Neural progenitor cell (in vitro differentiated cells): ENCODE measurements at places on chromosomes 6 and 20.
A peak's percentile ranks its signal among the peaks of the same experiment; 100 is the strongest.

DNA sequence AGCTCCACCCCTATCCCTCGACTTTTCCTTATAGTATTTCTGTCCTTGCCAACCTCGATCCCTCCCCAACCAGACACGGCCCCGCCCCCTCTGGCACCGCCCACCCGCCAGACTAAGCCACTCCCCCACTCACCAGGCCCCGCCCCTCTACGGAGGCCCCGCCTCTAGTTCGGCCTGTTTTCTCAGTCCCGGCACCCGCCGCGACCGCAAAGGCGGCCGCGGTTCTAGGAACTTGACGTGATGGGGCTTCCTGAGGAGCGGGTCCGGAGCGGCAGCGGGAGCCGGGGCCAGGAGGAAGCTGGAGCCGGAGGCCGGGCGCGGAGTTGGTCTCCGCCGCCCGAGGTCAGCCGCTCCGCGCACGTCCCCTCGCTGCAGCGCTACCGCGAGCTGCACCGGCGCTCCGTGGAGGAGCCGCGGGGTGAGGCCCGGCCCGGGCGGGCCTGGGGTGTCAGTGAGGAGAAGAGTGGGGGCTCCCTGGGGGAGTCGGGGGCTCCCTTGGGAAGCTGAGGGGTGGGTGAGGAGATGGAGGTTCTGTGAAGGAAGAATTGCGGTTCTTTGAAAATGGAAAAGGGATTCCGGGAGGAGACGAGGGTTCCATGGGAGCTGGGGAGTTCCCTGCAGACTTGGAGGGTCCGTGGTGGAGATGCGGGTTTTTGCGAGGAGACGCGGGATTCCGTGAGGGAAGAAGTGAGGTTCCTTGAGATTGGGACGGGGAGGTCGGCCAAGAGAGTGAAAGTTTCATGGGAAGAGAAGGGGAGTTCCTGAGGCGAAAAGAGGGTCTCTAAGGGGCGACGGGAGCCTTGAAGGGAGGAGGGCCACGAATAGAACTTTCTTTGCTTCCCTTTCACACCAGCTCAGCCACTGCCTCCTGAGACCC is at the start of gene ACSS2:
ACSS2 (plus strand) TSS at position 207 of the 877 bp plus-strand sequence; CDS start at position 241, 34 bp downstream.
- no peak within 1 kb of the TSS for H3K27ac ChIP-seq
- H3K36me3 ChIP-seq: no peaks in the 10 kb centered on the region

DNA sequence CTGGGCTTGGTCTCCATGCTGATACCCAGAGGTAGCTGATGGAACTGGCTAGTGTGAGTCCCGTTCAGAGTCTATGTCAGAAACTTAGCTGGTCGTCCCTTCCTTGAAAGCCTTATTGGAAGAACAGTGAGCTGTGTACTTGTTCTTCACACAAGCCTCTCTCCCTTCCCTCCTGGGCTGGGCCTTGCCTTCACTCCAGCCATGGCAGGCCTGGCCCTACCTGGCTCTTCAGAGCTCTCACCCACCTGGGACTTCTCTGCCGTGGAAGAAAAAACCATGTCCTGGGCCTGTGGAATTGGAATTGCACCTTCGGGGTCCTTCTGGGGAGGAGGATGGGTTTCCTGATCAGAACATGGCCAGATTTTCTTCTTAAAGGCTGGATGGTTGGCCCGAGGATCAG is 20.3 kb upstream of the ZNF831 start:
- H3K27me3 ChIP-seq: no peaks in the 10 kb centered on the region
- H3K27ac ChIP-seq: no peak overlapping the region
- H3K4me3 ChIP-seq: no peak overlapping the region
- H3K36me3 ChIP-seq: no peaks in the 10 kb centered on the region
- no peaks in the 10 kb centered on the region for H3K4me1 ChIP-seq

DNA sequence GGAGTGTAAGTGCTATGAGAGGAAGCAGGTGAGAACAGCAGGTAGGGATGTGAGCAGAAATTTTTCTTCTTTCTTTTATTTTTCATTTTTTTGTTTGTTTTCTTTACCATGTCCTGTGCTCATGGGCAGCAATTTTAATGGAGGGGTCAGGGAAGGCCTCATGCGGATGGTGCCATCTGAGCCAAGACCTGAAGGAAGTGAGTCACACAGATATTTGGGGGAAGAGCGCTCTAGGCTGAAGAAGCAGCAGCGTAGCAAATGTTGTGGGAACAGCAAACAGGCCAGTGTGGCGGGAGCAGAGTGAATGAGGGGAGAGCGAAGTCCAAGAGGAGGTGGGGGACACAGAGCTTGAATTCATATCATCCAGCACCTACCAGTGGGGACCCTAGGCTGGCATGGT is 12.7 kb downstream of the SPDEF start:
- no peak for DNase-seq
- no peaks in the 10 kb centered on the region for H3K36me3 ChIP-seq
- H3K27me3 ChIP-seq: no peaks in the 10 kb centered on the region
- no peaks in the 10 kb centered on the region for H3K4me1 ChIP-seq
- H3K27ac ChIP-seq: no peak overlapping the region
- H3K4me3 ChIP-seq: no peak overlapping the region

DNA sequence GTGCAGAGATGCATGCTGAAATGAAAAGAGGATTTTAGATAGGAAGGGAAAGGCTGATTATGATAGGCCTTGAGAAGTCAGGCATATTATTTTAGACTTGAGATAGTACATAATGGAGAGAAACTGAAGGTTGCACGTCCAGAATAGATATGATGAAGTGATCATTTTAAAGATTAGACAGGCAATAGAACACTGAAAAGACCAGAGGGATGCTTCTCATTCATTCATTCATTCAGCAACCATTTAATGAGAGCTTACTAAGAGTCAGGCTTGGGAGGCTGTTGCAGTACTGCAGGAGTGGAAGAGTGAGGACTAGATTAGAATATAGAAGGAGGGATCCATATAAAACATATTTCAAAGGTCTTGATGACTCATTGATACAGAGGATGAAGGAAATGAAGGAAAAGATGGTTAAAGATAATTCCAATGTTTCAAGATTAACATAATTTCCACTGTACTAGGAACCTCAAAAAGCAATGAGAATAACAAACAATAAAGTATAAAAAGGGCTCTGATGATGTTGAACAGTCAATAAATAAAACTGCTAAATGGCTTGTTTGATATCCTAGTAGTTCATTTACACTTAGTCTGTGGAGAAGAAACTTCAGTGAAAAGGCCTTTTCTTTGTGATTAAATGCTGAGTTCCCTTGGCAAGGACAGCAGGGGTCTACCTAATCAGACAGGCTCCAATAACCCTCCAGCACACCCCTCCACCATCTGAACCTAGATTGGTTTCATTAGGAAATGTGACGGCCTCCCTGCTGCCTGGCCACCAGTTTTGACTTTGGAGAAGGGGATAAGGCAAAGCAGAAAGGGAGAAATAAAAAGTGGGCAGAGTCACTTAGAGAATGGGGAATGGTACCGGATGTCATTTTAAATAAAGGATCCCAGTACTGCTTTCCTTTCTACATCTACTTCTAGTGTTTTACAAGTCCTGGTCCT is 5.3 kb upstream of the FBXO9 start:
- no peaks in the 10 kb centered on the region for H3K36me3 ChIP-seq
- DNase-seq: peak; percentile 60
- peaks cover 27% of the 10 kb centered on the region for H3K4me1 ChIP-seq
- no peak overlapping the region for H3K27ac ChIP-seq
- peaks cover 11% of the 10 kb centered on the region for H3K27me3 ChIP-seq
- H3K4me3 ChIP-seq: peak overlapping the region; percentile 57

DNA sequence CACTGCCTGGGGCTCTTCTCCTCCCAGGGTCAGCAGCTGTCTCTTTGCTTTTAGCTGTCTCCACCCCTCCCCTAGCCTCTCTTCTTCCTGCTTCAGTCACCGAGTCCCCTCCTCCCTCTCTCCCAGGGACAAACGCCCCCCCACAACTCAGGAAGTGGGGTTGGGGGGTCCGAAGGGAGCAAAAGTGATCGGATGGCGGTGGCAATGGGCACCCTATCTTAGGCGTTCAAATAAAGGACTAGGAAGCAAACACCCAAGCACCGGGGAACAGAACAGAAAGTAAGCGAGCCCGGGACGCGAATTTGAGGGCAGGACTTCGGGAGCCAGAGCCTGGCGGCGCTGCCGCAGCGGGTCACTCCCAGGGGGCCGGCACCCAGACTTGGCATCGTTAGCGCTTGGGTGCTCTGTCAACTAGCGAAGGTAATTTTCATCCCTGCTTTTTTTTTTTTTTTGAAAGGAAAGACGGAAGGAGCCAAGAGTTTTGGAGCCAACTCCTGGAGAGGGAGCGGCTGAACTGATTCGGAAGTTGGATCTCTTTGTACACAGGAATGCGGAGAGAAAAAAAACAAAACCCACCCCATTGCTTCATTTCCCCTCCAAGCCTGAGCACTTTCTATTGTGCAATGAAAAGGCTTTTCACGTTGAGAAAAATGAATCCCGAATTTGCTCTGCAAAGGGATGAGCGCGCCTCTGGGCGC is 815 bp upstream of the ITPR3 start:
- no peak overlapping the region for H3K27ac ChIP-seq
- peak; percentile 53 for DNase-seq
- peak overlapping the region; percentile 62 for H3K4me3 ChIP-seq
- H3K36me3 ChIP-seq: no peaks in the 10 kb centered on the region

- H3K4me3 ChIP-seq: no peak overlapping the region
- no peak for DNase-seq
- no peaks in the 10 kb centered on the region for H3K4me1 ChIP-seq
Observed at GRCh38 chr6:70518723-70519122, 48.0 kb upstream of the SDHAF4 start.

- H3K4me1 ChIP-seq: no peaks in the 10 kb centered on the region
- H3K27me3 ChIP-seq: no peaks in the 10 kb centered on the region
- no peaks in the 10 kb centered on the region for H3K36me3 ChIP-seq
- no peak overlapping the region for H3K27ac ChIP-seq
- DNase-seq: no peak
- H3K4me3 ChIP-seq: no peak overlapping the region
Observed at GRCh38 chr6:125112934-125113333, 40.6 kb upstream of the TPD52L1 start.

DNA sequence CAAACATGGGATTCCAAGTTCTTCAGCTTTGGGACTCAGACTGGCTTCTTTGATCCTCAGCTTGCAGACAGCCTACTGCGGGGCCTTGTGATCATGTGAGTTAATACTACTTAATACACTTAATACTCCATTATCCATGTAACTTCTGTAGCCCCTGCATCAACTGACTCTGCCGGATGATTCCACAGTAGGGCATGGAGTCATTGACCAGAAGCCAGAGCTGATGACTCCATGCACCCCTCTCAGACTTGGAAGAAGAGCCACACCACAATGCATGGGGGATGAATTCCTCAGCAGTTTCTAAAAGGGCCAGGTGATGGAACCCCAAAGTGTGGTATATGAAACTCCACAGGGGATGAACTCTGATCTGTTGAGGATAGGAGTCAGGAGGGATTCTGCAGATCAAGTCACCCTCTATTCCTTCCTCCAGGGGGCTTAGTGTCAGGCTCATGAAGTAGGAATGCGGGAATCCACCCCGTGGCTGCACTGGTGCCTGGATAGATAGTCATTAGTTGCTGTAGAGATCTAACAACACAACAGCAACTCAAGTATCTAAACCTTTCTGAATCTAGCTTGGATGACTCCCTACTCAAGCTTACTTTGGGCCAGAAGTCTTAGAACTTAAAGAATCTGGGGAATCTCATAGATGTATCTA is 70.2 kb downstream of the GPR6 start:
- no peak overlapping the region for H3K27ac ChIP-seq
- H3K36me3 ChIP-seq: no peaks in the 10 kb centered on the region
- H3K4me1 ChIP-seq: peaks cover 2% of the 10 kb centered on the region
- H3K4me3 ChIP-seq: no peak overlapping the region
- no peaks in the 10 kb centered on the region for H3K27me3 ChIP-seq

- no peak overlapping the region for H3K4me3 ChIP-seq
- no peak overlapping the region for H3K27ac ChIP-seq
- H3K27me3 ChIP-seq: no peaks in the 10 kb centered on the region
- no peaks in the 10 kb centered on the region for H3K4me1 ChIP-seq
Observed at GRCh38 chr6:130167655-130168054, 55.1 kb downstream of the SAMD3 start.

DNA sequence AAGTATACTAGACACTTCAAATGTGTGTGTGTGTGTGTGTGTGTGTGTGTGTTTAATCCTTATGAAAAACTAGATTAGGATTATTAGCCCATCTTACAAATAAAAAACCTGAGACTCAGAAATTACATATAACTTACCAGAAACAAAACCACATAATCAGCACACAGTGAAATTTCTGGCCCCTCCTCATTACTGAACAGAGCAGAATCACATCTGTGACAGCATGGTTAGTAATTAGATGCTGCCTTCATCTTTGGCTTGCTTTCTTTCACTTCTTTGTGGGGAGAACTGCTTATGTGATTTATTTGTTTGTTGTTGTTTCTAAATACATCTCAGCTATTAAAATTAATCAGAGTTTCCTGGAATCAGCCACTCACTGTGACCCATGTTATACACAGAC is 267.1 kb downstream of the TENT5A start:
- no peak overlapping the region for H3K4me3 ChIP-seq
- no peak overlapping the region for H3K27ac ChIP-seq
- no peak for DNase-seq
- no peaks in the 10 kb centered on the region for H3K4me1 ChIP-seq
- no peaks in the 10 kb centered on the region for H3K27me3 ChIP-seq

DNA sequence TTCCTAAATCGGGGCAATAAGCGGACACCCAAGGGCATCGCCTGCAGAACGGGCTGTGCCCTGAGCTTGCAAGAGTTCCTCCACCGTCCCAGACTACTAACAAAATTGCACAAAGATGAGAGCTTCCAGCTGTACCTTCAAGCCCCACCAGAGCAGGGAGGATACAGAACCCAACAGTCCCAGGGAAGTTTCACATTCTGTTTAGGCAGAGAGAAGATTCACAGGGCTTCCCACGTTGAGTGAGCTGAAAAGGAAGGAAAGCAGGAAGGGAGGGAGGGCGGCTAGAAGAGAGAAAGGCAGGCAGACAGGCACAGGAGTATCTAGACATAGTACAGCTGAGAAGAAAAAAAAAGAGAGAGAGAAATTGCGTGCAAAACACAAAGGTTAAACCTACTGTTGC is 112.6 kb upstream of the AFDN start:
- H3K27me3 ChIP-seq: no peaks in the 10 kb centered on the region
- H3K4me3 ChIP-seq: no peak overlapping the region
- peaks cover 6% of the 10 kb centered on the region for H3K4me1 ChIP-seq

- no peak overlapping the region for H3K27ac ChIP-seq
- no peak for DNase-seq
- H3K4me1 ChIP-seq: no peaks in the 10 kb centered on the region
Observed at GRCh38 chr6:61134028-61134427, 1152.0 kb downstream of the KHDRBS2 start.

DNA sequence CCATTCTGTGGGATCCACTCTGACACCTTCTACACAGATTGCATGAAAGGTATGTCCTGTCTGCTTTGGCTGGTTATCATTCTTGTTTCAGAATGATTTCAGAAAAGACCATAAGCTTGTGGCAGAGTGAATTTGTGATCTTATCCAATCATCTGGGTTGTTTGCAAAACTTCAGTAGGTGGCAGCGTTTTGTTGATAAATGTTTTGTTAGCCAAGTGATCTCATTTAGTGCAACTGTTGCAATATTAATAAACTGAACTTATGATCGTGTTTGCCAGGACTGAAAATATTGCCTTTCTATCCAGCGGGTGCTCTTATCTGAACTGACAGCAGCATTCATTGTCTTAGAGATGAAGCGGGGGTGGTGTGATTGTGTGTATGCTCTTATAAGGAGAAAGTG is 613.2 kb upstream of the NOX3 start:
- H3K27ac ChIP-seq: no peak overlapping the region
- H3K27me3 ChIP-seq: no peaks in the 10 kb centered on the region
- H3K4me3 ChIP-seq: no peak overlapping the region
- no peaks in the 10 kb centered on the region for H3K4me1 ChIP-seq
- H3K36me3 ChIP-seq: no peaks in the 10 kb centered on the region

GRCh38 chr20:32539817-32540675 is 45.1 kb downstream of the NOL4L start:
- H3K36me3 ChIP-seq: no peaks in the 10 kb centered on the region
- no peak overlapping the region for H3K4me3 ChIP-seq
- no peak for DNase-seq
- H3K4me1 ChIP-seq: peaks cover 41% of the 10 kb centered on the region
- H3K27ac ChIP-seq: no peak overlapping the region
- peaks cover 33% of the 10 kb centered on the region for H3K27me3 ChIP-seq
